ENCODE measurements at places on chromosomes 6 and 20.
A peak's percentile ranks its signal among the peaks of the same experiment; 100 is the strongest.

GRCh38 chr6:24680582-24680981, 13.7 kb downstream of the ACOT13 start:
- no peak for DNase-seq

- DNase-seq = no peak
Measured at GRCh38 chr6:150717419-150717818, 117.7 kb downstream of the PLEKHG1 start.

DNA sequence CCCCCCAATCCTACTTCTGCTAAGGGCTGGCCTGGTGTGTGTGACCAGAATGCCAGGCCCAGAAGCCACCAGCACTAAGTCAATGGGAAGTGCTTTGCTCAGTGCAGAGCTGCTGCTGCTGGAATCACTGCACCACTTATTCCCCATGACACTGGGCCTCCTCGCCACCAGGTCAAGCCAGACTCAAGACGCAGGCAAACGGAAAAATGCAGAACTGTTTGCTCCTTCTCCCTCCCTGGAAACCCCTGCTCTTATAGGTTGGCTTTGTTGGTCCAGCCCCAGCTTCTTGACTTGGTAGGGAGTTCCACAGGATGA, 121.9 kb downstream of the PHACTR3 start:
- no peak for DNase-seq

DNA sequence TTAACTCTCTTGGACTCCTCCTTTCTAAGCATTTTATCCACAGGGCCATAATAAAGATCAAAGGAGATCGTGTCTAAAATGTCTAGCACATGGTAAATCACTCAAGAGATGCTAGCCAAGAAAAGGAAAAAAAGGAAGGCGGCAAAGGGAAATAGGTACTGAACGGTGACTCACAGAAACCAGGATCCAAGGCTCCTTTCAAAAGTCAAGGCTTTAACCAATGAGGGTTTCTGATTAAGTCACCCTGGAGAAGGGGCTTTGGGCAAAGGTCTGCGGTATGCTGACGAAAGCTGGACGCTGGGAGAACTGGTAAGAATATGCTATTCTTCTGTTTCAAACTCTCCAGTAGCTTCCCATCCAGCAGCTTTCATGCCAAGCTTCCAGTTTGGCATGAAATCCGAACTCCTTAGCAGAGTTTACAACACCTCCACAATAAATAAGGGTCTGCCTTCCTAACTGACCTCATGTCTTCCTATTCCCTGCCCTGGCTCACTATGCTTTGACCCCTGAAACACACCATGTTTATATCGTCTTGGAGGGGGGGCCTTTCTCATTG, 1.0 kb downstream of the TOMM34 start:
- DNase-seq = peak; percentile 42

DNA sequence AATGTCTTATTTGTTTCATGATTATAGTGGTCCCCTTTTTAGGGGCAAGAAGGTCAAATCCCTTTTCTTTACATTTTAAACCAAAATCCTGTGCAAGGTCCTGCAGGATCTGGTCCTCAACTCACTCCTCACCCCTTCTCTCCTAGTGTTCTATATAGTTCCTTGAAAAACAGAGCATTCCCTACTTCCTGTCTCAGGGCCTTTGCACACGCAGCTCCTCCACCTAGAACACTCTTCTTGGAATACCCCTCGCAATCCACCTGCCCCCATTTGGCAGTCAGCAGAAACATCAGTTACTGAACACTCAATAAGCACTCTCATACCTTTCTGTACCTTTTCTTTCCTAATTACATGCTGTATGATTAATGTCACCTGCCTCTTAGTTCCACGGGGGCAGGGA, 3.2 kb upstream of the ATP5F1E start:
- DNase-seq = no peak

- no peak for DNase-seq
Measured at GRCh38 chr6:40395066-40395697, 192.0 kb downstream of the LRFN2 start.

- DNase-seq = peak; percentile 81
Measured at GRCh38 chr6:28258877-28259777, at the start of gene NKAPL. NKAPL (plus strand) TSS chr6:28259297; CDS start chr6:28259372, 75 bp downstream.

GRCh38 chr6:143701349-143702234, 23.8 kb downstream of the PHACTR2 start:
- DNase-seq = no peak

DNA sequence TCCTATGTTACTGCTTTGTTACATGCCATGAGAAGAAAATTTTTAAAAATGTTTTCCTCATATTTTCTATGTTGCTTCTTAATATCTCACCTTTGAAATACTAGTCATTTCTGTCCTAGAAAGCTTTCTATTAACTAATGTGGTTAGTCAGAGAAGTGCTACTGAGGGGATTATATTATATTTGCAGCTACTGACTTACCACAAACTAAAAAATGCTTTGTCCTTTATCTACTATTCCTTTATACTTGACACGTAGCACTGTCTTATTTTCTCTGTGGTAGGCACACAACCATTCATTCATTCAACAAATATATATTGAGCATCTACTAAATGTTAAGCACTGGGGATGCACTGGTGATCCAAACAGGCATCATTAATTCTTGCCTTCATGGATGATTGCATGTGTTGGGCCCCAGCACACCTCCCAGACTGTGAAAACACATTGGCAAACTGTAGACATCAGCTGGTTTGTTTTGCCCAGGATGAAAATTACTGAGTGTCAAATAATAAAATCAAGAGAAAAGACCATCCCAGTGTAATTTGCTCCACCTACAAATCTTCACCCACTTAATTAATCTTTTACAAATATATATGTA, 10.7 kb upstream of the MLIP start:
- DNase-seq = no peak

GRCh38 chr20:6819599-6819998, 52.1 kb downstream of the BMP2 start:
- no peak for DNase-seq

DNA sequence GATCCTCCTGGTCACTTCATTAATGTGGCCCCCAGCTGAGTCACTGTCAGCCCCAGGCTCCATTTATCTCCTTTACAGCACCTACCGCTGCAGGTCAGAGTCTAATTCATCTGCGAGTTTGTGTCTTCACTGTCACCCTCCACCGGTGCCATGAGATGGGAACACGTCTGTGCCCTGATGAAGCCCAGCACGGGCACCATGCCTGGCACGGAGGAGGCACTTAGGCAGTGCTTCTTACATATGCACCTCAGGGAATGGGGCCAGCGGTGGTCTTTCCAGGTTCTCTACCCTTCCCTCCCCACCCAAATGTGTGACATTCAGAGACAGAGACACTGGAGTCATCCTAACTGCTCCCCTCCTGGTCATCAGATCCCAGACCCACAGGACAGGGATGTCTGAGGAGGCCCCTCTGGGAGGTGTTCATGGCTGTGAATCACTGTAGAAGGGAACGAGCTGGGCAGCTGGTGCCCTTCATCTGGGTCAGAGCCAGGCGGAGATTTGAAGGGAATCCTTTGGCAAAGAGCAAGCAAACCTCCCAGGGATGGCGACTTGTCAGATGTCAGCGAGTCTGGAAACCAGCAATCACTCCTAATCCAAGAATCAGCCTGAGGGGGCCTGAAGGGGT, 364.6 kb downstream of the PREX1 start:
- DNase-seq = no peak

DNA sequence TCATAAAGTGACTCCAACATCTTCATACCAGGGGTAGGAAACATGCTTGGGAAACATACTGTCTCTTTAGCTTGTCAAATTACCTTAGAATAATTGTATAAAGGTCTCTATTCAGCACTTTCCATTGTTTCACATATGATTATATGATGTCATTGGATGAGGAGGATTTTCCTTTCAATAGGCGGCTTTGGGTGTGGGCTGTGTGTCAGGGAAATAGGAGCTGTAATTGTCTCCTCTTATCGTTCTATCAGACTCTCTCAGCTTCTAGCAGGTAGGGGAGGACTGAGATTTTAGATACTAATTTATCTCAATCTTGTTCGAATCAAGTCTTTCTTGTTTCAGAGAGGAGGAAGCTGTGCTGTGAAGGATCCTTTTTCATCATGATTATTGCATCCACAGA, 179.4 kb upstream of the OLIG3 start:
- no peak for DNase-seq

DNA sequence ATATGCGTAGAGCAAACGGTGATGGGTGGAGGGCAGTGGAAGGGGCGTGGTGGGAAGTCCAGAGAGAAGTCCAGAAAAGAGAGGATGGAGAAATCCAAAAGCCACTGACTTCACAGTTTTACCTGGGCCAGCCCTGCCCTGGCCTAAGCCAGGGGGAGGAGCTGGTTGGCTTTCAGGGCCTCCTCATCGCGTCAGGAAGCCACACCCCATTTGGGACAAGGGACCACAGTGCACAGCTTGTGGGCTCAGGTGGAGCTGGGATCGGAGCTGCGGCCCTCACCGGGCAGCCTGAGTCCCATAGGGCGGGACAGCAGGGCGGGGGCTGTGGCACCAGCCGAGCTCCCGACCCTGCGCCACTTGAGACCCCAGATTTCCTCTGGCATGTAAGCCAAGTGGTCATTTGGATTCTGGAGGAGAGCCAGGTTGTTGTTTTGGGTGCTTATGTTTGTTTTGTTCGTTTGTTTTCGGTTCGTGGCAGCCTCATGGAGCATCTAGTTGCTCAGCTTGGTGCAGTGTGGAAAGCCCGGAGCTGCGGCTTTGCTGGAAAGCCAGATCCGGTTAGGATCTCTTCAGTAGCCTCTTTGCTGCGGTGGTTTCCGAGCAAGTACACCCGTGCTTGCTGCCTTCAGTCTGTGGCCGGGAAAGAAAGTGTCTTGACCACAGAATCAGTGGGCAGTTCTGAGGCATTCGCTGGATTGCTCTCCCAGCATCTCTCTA, 42.2 kb downstream of the RIOK1 start:
- DNase-seq = no peak

- no peak for DNase-seq
Measured at GRCh38 chr6:32069460-32069859, 31.2 kb downstream of the CYP21A2 start.
